Transverse colon (tissue), 4 donors: ENCODE measurements at places on chromosomes 3 and 15.

DNA sequence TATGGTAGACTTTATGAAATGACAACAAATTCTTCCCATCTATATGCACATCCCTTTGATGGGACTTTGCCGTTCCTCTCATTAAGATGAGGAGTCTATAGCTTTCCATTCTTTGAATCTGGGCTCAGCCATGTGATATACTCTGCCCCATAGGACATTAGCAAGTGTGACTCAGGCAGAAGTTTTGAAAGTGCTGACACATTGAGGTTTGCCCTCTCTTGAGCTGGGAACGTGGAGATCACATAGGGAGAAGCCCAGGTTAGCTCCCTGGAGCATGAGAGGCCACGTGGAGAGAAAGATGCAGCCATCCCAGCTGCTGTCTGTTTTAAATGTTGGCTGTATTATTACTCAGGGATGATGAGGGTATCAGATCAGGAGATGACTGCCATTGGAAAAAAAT, 67.7 kb upstream of the OXTR start:
- no peak for DNase-seq

- peak; percentile 83 for DNase-seq
Observed at GRCh38 chr3:185069037-185070030, 83.5 kb downstream of the C3orf70 start.

GRCh38 chr3:71582036-71582611, 1.4 kb downstream of the FOXP1 start:
- peak; percentile 52 for DNase-seq

GRCh38 chr3:192685801-192686200, 41.5 kb downstream of the FGF12 start:
- no peak for DNase-seq

- DNase-seq: no peak
Observed at GRCh38 chr15:39083213-39083612, 497.7 kb upstream of the THBS1 start.

DNA sequence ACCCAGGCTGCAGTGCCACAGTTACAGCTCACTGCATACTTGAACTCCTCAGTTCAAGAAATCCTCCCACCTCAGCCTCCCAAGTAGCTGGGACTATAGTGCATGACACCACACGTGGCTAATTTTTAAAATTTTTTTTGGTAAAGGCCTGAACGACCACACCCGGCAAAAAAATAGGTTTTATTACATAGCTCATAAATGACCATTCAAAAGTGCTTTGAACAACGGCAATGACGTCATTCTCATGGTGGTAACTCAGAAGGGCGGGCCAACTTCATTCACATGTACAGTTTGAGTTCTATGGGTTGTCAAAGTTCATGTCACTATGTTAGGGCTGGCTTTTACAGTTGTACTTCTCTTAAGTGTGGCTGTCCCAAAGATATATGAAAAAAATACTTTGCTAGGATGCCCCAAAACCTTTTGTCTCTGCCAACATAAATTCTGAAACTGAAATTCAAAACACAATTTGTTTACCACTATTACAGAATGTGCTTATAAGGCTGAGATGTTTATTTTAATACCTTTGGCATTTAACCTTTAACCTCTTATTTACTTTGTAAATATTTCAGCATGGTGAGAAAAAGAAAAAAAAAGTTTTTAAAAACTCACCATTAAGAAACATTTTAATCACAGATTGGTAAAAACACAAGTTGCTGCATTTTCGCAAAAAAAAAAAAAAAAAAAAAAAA, 6.2 kb downstream of the MYO1E start:
- DNase-seq: peak; percentile 31

- peak; percentile 3 for DNase-seq
Observed at GRCh38 chr3:12990306-12990705, 82.9 kb downstream of the IQSEC1 start.
